ENCODE measurements at places on chromosomes 2 and 18.
A peak's percentile ranks its signal among the peaks of the same experiment; 100 is the strongest.

GRCh38 chr2:26359886-26360473 is 13.4 kb upstream of the ADGRF3 start:
- no peak for DNase-seq

GRCh38 chr2:168184681-168185513 is 62.5 kb downstream of the STK39 start:
- peak; percentile 64 for DNase-seq

DNA sequence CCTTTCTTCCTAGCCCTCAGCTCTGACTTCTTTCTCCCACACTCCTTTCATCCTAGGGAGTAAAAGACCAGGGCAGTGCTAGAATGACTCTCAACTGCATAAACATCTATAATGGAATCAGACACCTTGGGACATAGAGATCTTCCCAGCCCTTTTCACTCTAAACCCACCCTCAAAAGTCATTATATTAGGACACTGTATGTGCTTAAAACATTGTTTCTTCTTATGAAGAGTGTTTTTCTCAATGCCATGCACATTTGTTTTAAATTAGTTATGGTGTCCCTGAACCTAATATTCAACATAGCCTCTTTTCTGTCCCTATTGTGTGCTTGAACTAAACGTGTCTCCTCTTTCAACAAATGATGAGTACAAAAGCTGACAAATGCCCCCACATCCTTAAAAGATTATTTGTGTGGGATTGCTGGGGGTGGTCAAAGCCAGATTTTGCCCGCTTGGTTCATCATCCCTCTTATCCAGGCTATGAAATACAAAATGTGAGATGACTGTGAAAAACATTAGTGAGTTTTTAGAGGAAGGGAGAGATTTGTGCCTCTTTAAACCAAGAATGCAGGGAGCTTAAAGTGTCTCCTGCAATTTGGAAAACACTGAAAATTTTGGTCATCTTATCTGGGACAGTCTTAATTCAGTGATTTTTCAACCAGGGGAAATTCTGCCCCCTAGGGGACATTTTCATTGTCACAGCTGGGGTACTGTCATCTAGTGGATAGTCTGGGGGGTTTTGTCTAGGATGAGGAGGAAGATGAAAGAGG is 29.0 kb downstream of the SERPINB5 start:
- peak; percentile 72 for DNase-seq

- DNase-seq: peak; percentile 73
Observed at GRCh38 chr2:193103064-193103463, 908.3 kb upstream of the TMEFF2 start.

- peak; percentile 74 for DNase-seq
Observed at GRCh38 chr2:26243470-26244308, 743 bp downstream of the HADHA start.

- DNase-seq: peak; percentile 24
Observed at GRCh38 chr2:217836901-217837491, 165.8 kb downstream of the TNS1 start.

DNA sequence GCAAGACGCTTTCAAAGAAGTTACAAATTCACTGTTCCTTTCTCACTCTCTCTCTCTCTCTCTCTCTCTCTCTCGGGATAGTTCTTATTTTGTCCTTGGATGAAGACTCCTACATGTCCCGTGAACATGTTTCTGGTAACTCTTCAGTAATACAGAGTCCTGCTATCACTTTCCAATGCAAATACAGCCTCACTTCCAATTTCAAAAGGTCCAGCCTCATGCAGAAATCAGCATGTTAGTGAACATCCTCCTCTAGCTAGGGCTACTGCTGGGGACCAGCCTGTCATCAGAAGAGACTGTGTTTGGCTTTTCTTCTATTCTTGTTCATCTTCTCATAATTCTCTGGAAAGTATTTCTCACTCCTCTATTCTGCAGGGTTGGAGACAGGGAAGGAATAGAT is 1306.7 kb upstream of the CELF4 start:
- no peak for DNase-seq

DNA sequence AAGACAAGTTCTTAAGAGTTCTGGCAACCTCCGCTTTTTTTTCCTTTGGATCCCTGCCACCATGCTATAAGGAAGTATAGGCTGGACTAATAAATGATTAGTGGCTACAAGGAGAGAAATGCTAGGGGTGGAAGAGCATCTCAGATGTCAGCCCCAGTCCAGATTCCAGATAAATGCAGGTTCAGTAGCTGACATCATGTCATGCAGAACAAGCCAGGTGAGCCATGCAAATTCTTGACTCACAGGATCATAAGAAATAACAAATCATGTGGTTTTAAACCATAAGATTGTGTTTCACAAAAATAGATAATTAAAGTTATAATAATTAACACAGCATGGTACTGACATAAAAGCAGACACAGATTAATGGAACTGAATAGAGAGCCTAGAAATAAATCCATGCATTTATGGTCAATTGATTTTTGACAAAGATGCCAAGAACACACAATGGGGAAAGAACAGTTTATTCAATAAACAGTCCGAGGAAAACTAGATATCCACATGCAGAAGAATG is 152.9 kb upstream of the SESTD1 start:
- DNase-seq: no peak

- no peak for DNase-seq
Observed at GRCh38 chr2:190789074-190790004, 91.3 kb upstream of the GLS start.

GRCh38 chr2:16114836-16115235 is 174.5 kb downstream of the MYCN start:
- DNase-seq: no peak

GRCh38 chr18:44941516-44941915 is 260.8 kb downstream of the SETBP1 start:
- DNase-seq: no peak

Data from epithelial cell of esophagus (primary cell).